ENCODE measurements at places on chromosomes 4 and X. TPM values are rescaled to one million over a fixed set of nuclear protein-coding genes. Genes with fewer than 3 reads are reported as not detected.

DNA sequence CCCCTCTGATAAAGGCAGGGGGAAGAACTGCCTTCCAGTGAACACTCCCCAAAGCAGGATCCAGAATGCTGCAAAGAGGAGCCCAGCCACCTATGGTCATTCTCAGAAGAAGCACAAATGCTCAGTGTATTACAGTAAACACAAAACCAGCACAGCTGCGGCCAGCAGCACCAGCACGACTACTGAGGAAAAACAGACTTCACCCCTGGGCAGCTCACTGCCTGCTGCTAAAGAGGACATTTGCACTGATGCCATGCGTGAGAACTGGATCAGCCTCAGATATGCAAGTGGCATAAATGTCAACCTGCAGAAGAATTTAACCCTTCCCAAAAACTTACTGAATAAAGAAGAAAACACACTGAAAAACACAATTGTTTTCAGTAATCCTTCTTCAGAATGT is 80.2 kb upstream of the TLR2 start:
- DNase-seq = no peak

- DNase-seq = peak; percentile 100
Observed at GRCh38 chr4:73704314-73705055, 35.9 kb upstream of the CXCL8 start.

- peak; percentile 54 for DNase-seq
Observed at GRCh38 chr4:151990201-151990600, 229.4 kb upstream of the GATB start.

- peak; percentile 53 for DNase-seq
Observed at GRCh38 chr4:7964890-7965662, 25.4 kb upstream of the AFAP1 start.

DNA sequence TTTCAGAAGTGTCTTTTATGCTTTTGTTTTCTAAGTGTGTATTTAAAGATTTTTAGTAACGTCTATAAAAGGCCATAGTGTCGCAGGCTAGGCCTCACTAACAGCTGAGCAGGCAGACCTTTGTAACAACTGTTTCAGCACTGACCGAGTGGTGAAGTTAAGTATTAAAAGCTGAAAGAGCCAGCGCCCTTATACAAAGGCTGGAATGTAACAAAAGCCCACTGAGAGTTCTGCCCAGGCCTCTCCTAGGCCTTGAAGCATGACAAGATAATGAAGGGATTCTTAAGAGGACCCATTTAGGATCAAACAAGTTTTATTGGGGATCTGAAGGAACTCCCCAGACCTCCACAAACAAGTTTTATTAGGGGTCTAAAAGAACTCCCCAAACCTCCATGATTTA is 722.5 kb upstream of the PRKX start:
- no peak for DNase-seq

DNA sequence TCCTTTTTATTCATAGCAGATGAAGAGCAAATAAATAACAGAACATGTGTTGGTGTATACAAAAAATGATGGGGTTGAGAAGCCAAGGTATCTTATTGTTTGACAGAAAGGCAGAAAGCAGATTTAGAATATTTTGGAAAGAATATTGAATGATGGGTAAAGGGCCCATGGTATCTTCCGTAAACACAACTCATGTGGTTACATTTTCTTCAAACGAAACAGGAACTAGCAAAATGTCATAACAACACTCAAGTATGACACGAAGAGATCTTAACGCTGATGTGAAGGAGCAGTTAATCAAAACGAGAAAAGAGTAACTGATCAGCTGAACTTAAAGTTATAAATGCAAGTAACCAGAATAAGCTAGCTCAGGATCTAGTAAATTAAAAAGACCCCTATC is 195.7 kb upstream of the GK2 start:
- DNase-seq = no peak

- peak; percentile 85 for DNase-seq
Observed at GRCh38 chr4:54085284-54085683, 14.7 kb upstream of the GSX2 start.

- DNase-seq = no peak
Observed at GRCh38 chr4:5866841-5867813, 25.8 kb downstream of the CRMP1 start.

GRCh38 chr4:123304151-123304964 is 92.2 kb upstream of the SPRY1 start:
- no peak for DNase-seq

DNA sequence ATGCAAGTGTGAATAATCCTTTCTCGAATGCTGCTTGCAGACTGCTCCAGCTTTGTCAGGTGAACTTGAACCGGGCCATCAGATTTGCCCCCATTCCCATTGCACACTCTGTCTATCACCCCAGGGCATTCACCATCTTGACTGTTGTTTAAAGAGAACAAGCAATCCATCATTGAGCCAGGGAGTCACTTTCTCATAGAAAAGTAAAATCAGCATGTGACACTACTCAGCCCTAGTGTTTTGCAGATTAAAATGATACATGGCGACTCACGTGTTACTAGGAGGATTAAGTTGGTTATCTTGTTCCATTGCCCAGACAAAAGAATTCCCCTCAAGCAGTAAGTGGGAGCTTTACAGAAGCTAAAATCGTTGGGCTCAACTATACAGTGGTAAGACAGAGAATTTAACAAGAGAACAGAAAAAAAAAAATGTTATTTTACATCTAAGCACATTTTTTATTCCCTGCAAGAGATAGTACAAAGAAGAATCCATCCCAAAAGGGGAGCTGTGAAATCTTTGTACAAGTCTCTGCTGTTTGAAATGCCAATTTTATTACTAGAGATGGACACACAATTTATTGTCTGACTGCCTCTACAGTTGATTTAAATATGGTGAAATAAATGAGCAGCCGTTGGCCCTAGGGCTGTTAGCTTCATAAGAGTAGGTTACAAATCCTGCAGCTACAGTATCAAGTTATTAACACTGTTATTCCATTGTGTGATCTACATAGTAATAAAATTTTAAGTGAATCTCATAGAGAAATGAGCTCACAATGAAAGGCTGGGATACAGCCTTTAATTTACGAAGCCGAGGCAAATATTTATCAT is 67.5 kb downstream of the NEUROG2 start:
- peak; percentile 36 for DNase-seq

DNA sequence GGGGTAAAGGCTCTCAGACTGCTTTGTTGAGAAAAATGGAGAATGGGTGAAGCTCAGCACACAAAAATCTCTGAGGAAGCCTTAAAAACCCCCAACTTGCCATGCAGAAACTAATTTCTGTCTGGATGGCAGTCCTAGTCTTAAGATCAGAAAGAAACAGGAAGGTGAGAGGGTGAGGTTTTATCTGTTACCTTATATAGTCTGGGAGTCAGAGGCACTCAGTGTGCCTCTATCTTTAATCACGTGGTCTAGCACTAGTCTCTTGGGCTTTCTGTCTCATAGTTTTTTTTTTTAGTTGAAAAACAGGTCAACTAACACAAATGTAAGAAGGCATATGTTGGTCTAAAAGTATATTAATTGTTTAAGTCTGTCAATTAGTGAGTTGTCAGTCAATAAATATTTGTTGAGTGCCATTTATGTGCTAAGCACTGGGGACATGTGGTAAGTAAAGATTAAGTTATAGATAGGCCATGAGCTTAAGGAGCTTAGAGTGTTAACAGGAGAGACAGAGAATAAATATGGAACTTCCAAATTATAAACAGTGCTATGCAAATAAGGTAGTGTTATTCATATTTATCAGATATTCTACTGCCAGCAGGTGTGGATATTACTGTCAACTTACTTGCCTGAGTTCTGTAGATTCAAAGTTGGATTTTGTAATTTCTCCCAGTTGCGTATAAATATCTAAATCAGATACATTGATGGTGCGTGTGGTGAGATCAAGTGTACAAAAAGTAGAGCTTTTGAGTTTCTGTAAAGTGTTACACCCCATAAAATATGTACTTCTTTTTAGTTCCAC is 7.0 kb downstream of the CYBB start:
- no peak for DNase-seq

- DNase-seq = no peak
Observed at GRCh38 chr4:1210241-1210841, 38.0 kb upstream of the SPON2 start.

GRCh38 chrX:120305531-120306141 is 5.6 kb downstream of the TMEM255A start:
- DNase-seq = no peak

DNA sequence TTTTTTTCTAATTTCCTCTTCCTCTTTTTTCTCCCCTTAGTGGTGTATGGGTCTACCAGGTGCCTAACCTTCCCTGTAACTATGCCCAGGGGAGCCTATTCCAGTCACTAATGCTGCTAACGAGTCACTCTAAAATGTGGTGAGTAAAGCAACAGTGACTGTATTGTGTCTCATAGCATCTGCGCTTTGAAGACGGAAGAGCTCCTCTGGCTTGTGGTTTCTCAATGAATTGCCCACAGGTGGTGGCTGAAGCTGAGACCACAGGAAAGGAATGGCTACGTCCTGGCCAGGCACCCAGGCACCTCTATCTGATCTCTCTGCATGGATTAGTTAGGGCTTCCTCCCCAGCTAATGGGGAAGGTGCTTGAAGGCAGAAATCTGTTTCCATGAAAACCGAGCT is 763.5 kb upstream of the FRG1 start:
- no peak for DNase-seq

DNA sequence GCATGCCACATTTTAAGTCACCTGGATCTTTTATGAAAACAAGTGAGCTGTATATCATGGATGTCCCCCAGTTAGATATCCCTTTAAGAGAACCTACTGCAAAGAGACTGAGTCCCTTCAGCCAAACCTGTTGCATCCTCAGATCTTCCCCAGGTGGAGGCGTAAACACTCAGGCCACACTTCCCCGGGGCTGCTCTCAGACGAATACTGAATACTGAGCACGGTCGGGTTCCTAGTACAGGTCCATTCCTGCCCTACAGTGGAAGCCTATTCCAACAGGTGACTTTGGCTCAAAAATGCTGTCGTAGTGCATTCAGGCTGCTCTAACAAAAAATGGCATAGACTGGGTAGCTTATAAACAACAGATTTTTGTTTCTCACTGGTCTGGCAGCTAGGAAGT is 320.2 kb upstream of the CLNK start:
- DNase-seq = no peak

Gene SYTL4
- 5.1 TPM for total RNA-seq

Gene LEF1
- 0.63 TPM for total RNA-seq

Gene PNMA5
- not detected for total RNA-seq

Gene ADH7
- total RNA-seq = not detected

Gene DCTD
- total RNA-seq = 111 TPM

Gene WNK3
- 10.5 TPM for total RNA-seq

All from fibroblast of the aortic adventitia (primary cell).